ENCODE measurements at places on chromosomes 1 and 21. TPM values are rescaled to one million over a fixed set of nuclear protein-coding genes. Genes with fewer than 3 reads are reported as not detected.

Gene CYP4A22
- total RNA-seq, result not detected

Gene OR2AK2
- not detected for total RNA-seq

Gene KCNA2
- total RNA-seq, result 0.02 TPM

Gene RGS8
- total RNA-seq, result 0.29 TPM

Gene FAM72D
- total RNA-seq, result 8.4 TPM

Gene FTCD
- total RNA-seq, result not detected

Gene MATN1
- not detected for total RNA-seq

Gene ADAM30
- total RNA-seq, result not detected

DNA sequence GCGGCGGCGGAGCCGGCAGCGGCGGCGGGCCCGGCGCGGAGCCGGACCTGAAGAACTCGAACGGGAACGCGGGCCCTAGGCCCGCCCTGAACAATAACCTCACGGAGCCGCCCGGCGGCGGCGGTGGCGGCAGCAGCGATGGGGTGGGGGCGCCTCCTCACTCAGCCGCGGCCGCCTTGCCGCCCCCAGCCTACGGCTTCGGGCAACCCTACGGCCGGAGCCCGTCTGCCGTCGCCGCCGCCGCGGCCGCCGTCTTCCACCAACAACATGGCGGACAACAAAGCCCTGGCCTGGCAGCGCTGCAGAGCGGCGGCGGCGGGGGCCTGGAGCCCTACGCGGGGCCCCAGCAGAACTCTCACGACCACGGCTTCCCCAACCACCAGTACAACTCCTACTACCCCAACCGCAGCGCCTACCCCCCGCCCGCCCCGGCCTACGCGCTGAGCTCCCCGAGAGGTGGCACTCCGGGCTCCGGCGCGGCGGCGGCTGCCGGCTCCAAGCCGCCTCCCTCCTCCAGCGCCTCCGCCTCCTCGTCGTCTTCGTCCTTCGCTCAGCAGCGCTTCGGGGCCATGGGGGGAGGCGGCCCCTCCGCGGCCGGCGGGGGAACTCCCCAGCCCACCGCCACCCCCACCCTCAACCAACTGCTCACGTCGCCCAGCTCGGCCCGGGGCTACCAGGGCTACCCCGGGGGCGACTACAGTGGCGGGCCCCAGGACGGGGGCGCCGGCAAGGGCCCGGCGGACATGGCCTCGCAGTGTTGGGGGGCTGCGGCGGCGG is 1.0 kb downstream of the ARID1A start:
- no peak for DNase-seq

GRCh38 chr1:59137968-59138367 is 158.9 kb upstream of the FGGY start:
- DNase-seq, result no peak

DNA sequence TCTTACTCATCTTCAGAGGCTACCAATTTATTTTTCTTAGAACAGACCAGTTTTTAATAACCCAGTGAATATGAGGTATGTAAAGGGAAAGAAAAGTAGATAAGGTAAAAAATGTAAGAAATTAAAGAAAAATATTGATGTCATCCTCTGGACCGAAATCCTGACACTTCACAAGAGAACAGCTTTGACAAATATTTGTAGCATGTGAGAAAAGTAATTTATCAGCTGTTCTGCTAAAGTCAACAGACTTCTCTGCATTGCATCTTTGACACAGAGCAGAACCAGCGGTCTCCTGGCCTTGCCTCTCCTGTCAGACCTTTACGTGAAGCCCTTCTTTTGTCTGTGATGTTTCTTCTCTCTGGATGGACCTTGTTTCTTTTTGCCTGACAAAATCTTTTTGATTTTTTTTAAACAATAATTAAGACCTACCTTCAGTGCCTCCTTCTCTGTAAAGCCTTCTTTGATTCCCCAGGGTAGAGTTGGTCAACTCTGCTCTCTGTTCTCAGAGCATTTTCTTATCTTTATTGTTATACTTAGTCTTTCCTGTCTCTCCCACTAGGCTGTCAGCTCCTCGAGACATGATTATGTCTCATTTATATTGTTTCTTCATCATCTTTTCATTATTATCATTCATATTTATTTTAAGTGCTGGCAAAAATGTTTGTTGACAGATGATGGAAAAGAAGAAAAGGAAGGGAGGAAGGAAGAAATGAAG is 35.4 kb downstream of the RGS4 start:
- no peak for DNase-seq

- DNase-seq, result peak; percentile 87
These were observed 11.5 kb upstream of the TMEM51 start for GRCh38 chr1:15141935-15142539.

DNA sequence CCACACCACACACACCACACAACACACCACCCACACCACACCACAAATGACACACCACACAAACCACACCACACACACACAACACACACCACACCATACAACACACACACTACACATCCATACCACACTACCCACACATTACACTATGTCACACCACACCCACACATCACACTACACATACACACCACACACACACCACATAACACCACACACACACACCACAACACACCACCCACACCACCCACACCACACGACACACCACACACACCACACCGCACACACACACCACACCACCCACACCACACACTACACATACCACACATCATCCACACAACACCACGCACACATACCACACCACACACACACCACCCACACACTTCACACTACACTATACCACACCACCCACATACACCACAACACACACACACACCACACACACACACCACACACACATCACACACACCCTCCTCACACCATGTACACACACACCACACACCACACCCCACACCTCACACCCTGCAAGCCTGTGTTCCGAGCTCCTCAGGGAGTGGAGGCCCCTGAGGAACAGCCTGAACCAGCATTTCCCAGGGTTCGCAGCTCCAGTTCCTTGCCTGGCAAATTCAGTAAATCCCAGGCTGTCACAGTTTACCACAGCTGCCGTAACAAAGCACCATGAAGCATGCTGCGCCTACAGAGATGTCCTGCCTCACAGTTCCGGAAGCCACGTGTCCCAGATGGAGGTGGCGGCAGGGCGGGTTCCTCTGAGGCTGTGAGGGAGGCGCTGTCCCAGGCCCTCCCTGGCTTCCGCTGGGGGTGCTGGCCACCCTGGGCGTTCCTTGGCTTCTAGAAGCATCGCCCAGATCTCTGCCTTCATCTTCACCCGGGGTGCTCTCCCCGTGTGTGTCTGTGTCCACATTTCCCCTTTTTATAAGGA is 69.8 kb upstream of the ATP5PO start:
- no peak for DNase-seq

GRCh38 chr1:181190364-181191035 is 102.0 kb downstream of the IER5 start:
- DNase-seq, result no peak

- DNase-seq, result no peak
These were observed 19.0 kb downstream of the RNASEL start for GRCh38 chr1:182569939-182570610.

- peak; percentile 80 for DNase-seq
These were observed 21.3 kb downstream of the MIIP start for GRCh38 chr1:12040457-12041051.

GRCh38 chr1:4032571-4032970 is 132.5 kb upstream of the C1orf174 start:
- no peak for DNase-seq

DNA sequence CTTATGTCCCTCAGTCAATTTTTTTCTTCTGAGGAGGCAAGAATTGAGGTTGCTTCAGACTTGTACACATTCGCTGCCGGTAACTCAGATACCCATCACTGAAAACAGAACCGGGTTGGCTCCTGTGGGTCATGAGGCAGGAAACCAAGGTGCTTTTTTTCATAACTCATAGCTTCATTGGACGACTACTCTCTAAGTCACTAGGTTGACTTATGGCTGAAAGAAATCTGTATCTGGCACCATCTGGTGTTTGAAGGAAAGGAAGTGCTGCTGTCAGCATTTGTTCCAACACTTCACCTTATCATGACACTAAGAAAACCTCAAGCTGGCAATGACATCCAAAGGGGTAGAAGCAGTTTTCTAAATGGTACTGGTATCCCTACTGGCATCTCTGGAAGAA is 82.3 kb downstream of the TBX19 start:
- no peak for DNase-seq

DNA sequence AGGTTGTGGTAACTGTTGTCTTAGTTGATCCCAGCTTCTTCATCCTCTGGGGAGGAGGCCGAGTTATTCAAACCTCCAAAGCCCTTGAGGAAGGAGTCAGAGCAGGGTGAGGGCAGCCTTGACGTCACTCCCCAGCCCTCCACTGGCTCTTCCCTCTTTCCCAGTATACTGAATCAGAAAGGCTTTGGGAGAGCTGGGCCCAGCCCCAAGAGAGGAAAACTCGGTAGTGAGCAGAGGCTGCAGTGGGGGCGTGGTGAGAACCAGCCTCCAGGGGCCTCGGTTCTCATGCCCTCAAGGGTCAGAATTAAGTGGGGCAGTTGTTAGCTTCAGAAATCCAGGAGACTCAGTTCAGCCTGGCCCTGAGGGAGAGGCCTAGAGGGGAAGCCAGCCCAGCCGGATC is 1.8 kb upstream of the GJA4 start:
- no peak for DNase-seq
